Activated naive CD4-positive, alpha-beta T cell treated with anti-CD3 and anti-CD28 coated beads, Interleukin-2, amount 50 U/mL, for 72 hours (primary cell): ENCODE measurements at places on chromosomes 1 and 21.

GRCh38 chr1:42442662-42443061, 13.2 kb downstream of the ZMYND12 start:
- no peak for DNase-seq

DNA sequence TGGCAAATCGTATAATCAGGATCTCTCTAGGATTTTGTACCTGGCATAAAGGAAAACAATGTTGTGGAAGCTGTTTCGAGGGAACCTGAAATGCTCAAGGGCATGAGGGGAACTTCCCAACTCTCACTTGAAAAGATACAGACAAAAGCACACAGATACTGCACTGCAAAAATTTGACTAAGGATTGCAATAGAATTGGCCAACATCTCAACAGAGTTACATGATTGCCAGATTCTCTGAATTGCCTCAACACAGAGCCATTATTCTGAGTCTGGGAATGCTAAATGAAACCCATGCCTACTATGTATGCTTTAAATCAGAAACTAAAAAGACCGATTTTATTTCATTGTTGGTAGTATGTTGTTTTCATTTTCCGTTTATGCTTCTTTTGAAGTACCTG, 16.0 kb downstream of the KRTAP19-8 start:
- no peak for DNase-seq

GRCh38 chr1:198156745-198157240, at the start of gene NEK7:
TSS of gene NEK7 (plus strand) at chr1:198156998. CDS start at chr1:198232581, 75,583 bp downstream.
- DNase-seq, result peak; percentile 76

GRCh38 chr1:237769916-237770315, 120.8 kb downstream of the ZP4 start:
- no peak for DNase-seq

DNA sequence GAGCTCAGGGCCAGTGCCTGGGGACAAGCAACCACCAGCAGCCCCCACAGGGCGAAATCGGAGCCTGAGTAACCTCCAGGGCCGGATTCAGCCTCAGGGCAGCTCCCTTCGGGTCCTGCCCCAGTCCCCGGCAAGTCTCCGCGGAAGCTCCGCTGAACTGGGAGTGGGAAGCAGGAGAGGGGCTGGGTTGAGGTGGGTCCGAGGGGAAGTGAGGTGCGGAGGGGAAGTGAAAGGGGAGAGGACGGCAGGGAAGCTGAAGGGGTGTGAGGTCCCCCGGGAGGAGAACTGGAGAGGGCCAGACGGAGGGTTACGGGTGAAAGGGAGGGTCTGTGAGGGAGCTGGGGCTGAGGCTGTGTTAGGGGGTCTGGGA, 560 bp downstream of the PADI2 start:
- no peak for DNase-seq

DNA sequence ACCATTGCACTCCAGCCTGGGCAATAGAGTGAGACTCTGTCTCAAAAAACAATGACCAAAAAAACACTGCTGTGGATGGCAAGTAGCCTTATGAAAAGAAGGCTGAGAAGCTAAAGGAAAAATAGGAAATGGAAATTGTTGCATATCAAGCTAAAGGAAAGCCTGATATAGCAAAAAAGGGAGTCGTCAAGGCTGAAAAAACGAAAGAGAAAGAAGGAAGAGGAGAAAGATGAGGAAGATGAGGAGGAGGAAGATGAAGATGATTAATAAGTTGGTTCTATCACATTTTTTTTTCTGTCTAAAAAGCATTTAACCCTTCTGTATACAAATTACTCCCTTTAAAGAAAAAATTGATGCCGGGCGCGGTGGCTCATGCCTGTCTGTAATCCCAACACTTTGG, 10.2 kb upstream of the PRDX1 start:
- DNase-seq, result no peak

DNA sequence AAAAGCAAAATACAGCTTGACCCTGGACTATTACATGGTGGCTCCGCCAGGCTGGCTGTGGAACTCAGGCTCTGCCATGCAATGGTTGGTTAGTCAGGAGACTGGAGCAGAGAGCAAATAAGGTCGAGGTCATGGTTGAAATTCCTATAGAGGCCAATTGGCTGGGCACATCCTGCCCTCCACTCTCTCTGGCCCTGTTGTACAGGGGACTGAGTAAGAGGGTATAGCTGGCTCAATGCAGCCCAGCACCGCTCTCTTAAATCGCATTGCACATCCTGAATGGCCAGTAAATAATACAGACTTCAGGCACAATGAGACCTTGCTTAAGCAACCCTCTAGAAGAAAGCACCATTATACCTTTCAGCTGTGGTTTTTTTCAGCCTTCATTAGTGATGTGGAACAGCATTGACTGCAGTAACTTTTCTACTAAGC, 59.3 kb upstream of the PPP2R5A start:
- DNase-seq, result no peak

GRCh38 chr1:88744142-88744541, 60.1 kb downstream of the PKN2 start:
- no peak for DNase-seq

DNA sequence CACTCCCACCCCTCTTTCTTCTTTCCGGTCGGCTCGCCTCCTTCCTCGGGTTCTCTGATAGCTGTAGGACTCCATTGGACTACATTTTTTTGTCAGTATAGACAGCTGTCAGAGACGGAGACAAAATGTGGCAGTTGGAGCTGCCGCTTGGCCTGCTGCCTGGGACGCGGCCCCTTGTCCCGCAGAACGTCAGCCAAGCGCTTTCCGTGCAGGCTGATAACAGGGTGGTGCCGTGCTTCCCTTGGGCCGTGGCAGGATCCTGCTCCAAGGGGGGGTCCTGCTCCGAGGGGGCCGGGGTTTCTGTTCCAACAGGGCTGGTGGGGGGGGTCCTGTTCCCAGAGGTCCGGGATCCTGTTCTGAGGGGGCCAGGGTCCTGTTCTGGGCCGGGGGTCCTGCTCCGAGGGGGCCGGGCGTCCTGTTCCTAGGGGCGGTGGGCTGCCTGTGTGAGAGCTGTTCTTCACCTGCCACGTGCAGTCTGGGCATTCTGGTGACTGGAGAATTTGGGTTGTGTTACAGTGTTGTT, 4.9 kb downstream of the SKI start:
- no peak for DNase-seq

- DNase-seq, result no peak
These were observed 279.1 kb downstream of the PCP4 start for GRCh38 chr21:40146216-40146837.

DNA sequence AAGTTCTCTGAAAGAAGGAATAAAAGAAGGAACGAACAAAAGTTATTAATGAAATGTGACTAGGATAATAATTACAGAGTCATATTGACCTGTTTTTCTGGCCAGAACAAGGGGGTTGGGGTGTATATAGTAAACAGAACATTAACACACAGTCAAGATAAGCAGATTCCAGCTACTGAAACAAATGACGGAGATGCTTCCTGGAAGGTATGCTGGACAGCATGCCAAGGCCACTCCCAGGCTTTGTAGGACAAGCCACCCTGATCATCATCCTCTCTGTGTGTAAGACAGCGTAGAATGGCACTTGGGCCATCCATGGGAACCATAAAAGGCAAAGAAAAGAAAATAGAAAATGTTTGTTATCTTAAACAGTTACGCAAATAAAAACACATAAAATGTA, 120.7 kb downstream of the TGFBR3 start:
- DNase-seq, result no peak

- no peak for DNase-seq
These were observed 75.5 kb downstream of the JAK1 start for GRCh38 chr1:64890699-64891447.

DNA sequence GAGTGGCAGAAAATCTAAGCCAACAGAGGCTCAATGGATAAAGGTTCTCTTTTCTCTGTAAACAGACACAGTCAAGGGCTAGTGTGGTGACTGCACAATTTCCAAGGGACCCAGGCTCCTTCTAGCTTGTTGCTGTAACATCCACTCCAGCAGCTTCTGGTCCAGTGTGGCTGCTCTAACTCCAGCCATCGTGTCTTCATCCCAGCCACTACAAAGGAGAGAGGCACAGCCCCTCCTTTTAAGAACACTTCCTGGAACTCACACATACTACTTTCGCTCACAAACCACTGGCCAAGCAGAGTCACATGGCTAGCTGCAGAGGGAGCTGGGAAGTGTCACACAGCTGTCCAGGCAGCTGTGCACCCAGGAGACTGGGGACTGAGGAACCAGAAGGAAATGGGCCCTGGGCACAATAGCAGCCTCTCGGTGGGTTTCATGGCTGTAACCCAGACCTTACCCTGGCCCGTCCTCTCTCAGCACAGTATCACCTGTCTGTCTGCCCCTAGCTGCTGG, 188.6 kb upstream of the VAMP3 start:
- peak; percentile 11 for DNase-seq

- no peak for DNase-seq
These were observed 112.1 kb downstream of the DTL start for GRCh38 chr1:212147581-212148033.

GRCh38 chr21:37829447-37829846, 86.8 kb downstream of the KCNJ6 start:
- DNase-seq, result no peak

DNA sequence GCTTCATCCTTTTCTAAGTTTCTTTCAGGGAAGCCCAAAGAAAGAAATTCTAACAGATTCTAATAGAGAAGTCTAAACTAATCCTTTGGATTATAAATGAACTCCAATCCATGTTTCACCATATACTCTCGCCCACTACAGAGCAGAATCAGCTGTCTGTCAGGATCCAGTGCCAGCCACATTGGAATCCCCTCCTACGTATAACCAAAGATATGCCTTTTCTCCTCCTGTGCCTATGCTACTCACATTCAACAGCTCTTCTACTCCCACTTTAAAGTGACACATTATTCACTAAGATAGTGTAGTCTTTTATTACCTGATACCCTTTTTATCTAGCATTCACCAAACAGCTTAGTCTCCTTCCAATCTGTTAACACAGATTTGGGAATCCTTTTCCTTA, 3.1 kb downstream of the ETV3 start:
- no peak for DNase-seq

DNA sequence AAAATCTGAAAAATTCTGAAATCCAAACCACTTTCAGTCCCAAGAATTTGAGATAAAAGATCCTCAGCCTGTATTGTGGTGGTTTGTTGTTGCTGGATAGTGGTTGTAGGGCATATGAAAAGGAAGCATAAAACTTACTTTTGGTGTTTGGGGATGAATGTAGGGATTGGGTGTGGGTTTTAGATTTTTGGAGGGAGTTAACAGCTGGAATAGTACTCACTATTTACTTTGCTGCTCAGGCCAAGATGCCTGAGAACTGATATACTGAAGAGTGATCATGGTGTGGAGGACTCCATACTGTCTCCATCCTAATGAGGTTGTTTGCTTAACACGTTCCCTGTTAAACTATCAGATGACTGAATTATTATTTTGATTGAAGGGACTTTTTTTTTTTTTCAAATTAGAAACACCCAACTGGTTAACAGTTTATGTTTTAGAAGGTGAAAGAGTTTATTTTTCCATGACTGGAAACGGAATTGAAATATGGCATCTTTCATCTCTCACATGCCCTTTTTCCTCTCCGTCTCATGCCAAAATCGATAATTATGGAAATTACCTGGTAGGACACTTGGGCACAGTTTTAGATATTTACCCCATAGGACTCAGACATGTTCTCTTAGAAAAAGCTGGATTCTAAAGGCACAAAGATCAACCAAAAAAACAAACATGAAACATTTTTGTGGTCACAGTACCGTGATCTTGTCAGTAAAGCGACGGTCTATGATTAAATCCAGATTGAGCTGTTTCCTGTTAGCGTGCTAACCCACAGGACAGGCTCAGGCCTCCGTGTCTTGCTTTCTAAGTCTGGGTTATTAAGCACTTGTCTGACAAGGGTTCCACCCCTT, 37.3 kb downstream of the RGL1 start:
- no peak for DNase-seq

GRCh38 chr1:145997016-145997717, 788 bp upstream of the TXNIP start:
- peak; percentile 53 for DNase-seq

GRCh38 chr1:95179205-95179986, 54.6 kb upstream of the RWDD3 start:
- no peak for DNase-seq

DNA sequence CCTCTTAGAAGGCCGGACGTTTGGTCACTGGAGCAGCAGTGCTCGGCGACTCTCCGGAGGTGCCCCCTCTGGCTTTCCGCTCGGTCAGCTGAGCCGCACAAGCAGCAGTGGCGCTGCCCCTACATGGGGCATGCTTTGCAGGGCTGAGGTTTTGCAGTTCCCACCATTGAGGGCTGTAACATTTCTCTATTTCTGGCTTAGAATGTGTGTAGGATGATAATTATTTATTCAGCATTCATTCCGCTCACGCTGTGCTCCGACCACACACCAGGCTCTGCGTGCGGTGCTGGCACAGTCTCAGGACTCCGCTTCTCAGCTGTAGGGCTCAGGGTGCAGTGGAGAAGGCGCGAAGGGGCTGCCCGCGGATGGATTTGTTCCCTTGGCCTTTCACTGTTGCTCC, 119.5 kb downstream of the PCBP3 start:
- DNase-seq, result no peak

- no peak for DNase-seq
These were observed 33.2 kb downstream of the CAMSAP2 start for GRCh38 chr1:200771625-200772555.

DNA sequence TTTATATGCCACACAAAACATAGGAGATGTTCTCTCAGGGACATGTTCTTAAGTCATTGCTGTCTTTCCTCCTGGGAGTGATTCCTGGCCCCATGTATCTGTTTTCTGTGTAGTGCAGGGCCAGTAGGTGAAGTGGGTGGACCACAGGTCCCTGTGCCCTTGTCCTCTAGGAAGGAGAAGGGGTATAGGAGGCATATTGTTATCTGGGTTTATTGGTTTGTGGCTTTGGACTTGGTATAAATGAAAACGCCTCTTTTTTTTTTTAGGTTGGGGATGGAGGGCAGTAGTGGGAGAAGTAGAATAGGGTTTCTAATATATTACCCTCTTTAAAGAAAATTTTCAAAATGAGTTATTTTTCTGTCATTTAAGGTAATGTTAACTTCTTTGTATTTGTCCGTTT, 29.4 kb downstream of the DYRK1A start:
- DNase-seq, result no peak

DNA sequence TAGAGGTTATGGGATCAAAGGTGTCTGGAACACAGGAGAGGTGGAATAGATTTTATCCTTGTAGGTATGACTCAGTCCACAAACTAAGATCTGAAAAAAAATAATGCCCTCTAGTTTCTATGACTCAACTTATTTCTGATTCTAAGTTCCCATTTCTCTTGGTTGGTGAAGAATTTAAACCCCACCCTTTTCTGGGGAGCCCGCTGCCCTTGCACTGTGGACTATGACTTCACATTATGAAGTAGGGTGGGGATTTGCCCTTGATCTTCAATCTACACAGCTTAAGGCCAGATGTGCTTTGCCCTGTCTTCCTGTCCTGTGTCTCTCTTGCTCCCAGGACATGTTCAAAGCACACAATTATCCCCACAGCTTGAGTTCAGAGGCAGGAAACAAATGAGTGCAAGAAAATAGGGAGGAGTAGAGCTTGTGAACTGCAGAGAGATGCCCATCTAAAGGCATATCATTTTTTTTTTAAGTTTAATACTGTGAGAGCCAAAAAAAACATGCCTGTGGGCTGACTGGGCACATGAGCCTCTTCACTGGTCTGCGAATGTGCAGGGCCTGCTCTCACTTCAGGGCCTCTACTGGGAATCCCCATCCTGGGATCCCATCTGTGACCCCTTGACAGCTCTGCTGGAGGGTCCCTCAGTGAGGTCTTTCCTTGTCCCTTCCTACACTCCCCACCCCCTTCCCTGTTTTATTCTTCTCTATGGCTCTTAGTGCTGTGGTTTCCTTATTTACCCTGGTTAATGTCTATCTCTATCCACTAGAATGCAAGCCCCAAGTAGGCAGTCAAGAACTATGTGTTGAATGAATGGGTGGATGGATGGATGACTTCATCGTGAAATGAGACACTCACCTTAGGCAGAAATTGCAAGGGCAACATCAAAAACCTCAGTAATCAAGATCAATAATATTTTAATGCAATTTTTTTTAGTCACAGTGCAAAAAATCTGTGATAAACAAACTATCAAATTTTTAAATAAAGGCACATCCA, 61.5 kb downstream of the CD58 start:
- DNase-seq, result peak; percentile 27
